ENCODE measurements at places on chromosomes 5 and 9.

DNA sequence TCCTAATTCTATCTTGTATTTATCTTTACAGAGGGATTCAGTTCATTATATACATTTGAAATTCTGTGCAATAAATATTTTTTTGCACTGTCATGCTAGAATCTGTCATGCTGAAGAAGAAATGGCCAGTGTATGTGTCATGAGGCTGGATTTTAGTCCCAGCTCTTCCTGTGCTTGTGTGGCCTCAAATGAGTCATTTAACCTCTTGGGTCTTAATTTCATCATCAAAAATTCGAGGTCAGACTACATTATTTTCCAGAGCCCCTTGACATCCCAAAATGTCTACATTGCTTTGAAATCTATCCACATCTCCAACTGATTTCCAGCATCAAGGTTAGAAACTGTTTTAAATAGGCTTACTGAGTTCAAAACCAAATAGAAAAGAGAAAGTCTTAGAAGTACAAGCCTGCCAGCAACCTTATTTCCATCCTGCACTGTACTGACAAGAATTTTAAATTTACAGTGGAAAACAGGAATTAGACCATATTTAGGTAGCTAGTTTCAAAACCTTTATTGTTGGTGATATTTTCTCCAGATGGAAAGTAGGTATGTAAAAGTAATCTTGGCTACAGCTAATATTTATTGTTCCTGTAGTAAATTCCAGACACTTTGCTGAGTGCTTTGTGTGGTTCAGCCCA is 96.7 kb upstream of the MAMDC2 start:
- DNase-seq, result no peak

GRCh38 chr9:137455359-137455991 is 3.7 kb downstream of the NSMF start:
- no peak for DNase-seq

- DNase-seq, result no peak
These were observed 395.7 kb downstream of the CDK5RAP2 start for GRCh38 chr9:120184266-120184665.

GRCh38 chr9:77939149-77939668 is 92.4 kb downstream of the GNAQ start:
- no peak for DNase-seq

DNA sequence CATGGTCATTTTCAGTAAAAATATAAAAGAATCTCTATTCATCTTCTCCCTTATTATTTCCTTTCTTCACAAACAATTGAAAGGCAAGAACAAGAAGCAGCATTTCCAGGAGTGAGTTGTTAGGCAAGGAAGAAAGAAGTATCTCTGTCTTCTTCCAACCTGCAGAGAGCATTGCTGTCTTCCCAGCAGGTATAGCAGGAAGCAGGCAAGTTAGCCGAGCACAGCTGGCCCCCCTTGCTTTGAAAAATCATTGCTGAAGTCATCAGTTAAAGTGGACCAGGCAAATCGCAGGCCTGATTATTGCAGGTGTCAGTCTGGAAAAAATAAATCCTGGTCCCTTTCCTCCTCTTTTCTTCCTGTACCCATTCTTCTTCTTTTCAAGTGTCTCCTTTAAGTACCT is 353.1 kb upstream of the BRINP1 start:
- no peak for DNase-seq

DNA sequence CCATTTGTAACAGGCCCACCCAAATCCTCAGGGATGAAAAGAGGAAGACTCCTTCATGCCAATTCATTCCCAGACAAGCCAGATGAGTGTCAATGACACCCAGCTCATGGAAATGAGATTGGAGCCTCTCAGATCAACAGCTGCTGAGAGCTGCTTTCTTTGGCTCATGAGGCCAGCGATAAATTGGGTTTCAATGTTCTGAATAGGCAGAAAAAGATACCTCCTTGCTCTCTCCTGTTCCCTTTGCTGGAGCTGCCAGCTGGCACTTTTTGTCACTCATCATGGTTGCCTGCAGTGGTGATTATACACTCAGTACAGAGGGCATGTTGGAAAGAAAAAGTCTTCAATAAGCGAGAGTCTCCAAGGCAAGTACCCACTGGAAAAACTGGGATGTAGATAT is 47.1 kb downstream of the SH3RF2 start:
- no peak for DNase-seq

All from activated T-cell treated with anti-CD3 and anti-CD28 coated beads, Interleukin-2, amount 50 U/mL, for 48 hours (primary cell).